Activated CD4-positive, alpha-beta T cell treated with anti-CD3 and anti-CD28 coated beads, Interleukin-2, amount 50 U/mL, for 24 hours (primary cell): ENCODE measurements at places on chromosomes 5 and 9.

DNA sequence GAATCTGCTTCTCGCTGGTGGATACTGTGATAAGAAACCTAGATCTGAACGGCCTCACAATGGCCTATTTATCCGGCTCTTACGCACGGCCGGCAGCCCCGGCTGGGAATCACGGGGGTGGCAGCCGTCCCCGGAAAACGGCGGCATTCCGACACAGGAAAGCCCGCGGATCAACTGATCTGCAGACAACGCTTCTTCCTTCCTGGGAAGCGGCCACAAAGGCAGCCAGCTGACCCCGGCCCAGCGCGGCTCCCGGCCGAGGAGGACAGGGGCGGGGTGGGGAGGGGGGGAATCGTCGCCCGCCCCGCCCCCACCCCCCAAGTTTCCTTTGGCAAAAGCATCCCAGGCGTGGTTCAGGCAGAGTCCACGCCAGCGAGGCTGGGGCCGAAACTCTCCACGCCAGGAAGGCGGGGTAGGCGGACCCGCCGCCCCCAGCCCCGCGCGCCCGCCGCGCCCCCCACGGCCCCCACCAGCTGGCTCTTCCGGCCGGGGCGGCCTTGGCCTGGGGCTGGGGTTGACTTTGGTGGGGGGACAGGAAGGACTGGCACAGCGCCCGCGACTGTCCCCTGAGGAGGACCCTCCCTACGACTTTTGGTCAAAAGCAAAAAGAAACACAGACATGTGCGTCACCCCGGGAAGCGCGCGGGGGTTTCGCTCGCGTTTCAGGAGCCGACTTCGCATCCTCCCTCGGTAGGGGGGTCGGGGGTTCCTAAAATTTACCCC lies 247.7 kb upstream of the ANKRD55 start:
- no peak for DNase-seq

GRCh38 chr5:71957292-71957898 lies 149.9 kb upstream of the MAP1B start:
- no peak for DNase-seq

DNA sequence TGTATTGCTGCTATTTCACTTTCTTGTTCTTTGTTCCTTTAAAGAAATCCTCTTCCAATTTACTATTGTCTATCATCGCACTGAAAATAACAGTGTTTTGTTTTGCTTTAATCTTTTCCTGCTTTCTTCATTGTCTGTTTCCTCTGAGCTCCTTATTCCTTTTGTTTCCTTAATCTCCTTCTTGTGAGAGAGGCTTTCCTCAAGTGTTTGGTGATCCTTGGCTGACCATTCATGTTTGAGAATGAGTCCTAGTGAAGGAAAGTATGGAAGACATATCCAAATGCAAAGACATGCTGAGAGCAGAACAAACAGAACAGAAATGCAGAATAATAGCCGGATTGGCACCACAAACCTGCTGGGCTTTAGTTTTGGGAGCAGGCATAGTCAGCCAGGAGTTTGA lies 42.0 kb upstream of the ENTREP1 start:
- no peak for DNase-seq

- DNase-seq: no peak
Observed at GRCh38 chr9:20781092-20781491, 97.0 kb downstream of the FOCAD start.

DNA sequence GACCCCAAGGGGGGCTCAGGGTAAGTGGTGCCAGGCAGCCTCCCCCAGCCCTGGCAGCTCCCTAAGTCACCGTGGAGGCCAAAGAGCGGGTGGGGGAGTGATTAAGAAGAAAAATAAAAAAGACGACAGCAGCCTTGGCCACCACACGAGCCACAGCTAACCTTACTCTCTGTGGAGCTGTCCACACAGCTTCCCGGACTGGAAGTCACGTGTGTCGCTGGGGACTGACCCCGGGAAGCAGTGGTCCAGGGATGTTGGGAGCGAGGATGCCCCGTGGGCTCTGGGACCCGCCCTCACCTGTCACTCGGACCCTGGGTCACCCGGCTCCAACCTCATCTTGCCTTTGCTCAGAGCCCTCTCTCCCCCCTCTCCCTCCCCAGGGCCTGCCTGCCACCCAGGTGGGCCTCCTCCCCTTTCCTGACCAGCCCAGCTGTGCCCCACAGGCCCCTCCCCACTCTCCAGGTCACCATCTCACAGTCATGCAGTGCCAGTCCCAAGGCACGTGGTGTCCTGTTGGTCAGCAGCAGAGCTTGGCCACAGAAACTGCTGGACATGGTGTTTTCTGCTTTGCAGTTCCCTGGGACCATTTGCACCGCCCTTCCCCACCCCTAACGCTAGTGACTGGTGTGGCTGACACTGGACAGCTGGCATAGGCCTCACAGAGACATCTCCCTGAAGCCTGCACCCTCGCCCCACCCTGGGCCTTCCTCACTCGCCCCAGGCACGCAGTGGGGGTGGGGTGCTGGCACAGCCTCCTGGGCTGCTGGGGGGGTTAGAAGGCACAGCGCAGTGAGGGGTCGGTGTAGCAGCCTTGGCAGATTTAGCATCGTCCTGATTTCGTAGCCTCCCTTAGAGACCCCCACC lies 9.8 kb upstream of the EXOC3 start:
- no peak for DNase-seq

DNA sequence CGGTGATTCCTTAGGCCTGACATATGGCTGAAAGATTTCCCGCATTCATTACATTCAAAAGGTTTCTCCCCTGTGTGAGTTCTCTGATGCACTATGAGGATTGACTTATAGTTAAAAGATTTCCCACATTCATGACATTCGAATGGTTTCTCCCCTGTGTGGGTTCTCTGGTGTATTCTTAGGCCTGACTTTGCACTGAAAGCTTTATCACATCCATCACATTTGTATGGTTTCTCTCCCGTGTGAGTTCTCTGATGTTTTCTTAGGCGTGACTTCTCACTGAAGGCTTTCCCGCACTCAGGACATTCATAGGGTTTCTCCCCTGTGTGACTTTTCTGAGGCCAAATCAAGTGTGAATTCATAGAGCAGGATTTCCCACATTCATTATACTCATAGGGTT lies 35.8 kb downstream of the ZNF782 start:
- DNase-seq: no peak

DNA sequence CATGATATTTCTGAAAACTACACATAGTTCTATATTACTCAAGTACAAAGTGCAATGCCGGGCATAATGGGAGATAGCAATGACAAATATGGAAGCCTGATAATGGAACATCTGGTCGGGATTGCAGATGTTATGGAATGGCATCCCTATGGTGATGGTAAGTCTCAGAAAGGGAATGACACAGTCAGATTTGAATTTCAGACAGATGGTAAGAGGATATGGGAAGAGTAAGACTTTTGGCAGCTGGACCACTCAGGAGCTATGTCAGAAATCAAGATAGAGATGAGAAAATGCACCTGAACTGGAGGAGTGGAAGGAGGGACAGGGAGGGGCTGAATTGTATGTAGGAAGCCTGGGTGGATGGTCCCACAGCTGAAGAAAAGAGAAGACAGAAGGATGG lies 200.0 kb downstream of the DTWD2 start:
- no peak for DNase-seq

DNA sequence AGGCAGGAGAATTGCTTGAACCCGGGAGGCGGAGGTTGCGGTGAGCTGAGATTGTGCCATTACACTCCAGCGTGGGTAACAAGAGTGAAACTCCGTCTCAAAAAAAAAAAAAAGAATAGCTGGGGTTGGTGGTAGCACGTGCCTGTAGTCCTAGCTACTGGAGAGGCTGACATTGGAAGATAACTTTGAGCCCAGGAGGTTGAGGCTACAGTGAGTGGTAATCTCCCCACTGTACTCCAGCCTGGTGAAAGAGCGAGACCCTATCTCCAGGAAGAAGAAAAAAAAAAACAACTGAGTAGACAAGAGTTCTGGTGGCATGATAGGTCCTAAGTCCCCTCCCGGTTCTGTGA lies 26.3 kb downstream of the GOLGA2 start:
- DNase-seq: no peak

DNA sequence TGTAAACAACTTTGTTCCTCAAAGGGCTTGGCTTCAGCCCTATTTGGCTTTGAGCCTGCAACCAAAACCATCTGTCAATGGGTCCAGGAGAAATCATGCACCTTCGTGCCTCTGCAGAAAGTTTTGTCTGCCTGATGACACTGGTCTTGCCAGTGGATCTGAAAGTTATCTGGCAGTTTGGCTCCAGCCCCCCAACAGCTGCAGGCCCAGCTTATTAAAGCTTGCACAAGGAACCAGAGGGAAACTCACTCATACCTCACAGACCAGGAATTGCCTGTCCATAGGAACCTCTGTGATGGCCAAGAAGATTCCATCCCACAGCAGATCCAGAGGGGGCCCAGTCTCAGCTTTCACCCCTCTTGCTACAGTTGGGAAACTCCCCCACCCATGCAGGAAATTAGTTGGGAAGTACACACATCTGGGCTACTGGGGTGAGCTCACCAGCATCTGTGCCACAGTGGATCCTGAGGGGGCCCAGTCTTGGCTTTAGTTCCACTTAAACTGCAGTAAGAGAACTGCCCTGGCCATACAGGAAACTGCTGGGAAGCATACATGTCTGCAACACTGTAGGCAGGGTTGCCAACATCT lies 265.5 kb downstream of the GRIA1 start:
- no peak for DNase-seq

- no peak for DNase-seq
Observed at GRCh38 chr9:706073-706472, 135.4 kb upstream of the DMRT1 start.

GRCh38 chr5:117065800-117066199 lies 491.2 kb upstream of the SEMA6A start:
- no peak for DNase-seq
